ENCODE measurements at places on chromosomes 1 and 21. TPM values are rescaled to one million over a fixed set of nuclear protein-coding genes. Genes with fewer than 3 reads are reported as not detected.
A peak's percentile ranks its signal among the peaks of the same experiment; 100 is the strongest.

GRCh38 chr1:204464187-204464631, 30.4 kb downstream of the PIK3C2B start:
- H3K36me3 ChIP-seq = no peaks in the 10 kb centered on the region
- no peaks in the 10 kb centered on the region for H3K4me1 ChIP-seq
- H3K27ac ChIP-seq = no peak overlapping the region
- no peak for DNase-seq

The NOTCH2 gene
- total RNA-seq = 45.2 TPM

The LRRC38 gene
- not detected for total RNA-seq

GRCh38 chr1:234962340-234962989, 166.2 kb downstream of the TOMM20 start:
- peaks cover 75% of the 10 kb centered on the region for H3K4me1 ChIP-seq
- H3K27ac ChIP-seq = peak overlapping the region; percentile 89
- no peaks in the 10 kb centered on the region for H3K27me3 ChIP-seq
- H3K36me3 ChIP-seq = no peaks in the 10 kb centered on the region
- no peak for DNase-seq

GRCh38 chr1:245765230-245766000, 610.6 kb downstream of the KIF26B start:
- H3K27me3 ChIP-seq = no peaks in the 10 kb centered on the region
- H3K4me1 ChIP-seq = peaks cover 3% of the 10 kb centered on the region
- no peak overlapping the region for H3K27ac ChIP-seq
- DNase-seq = no peak
- H3K36me3 ChIP-seq = no peaks in the 10 kb centered on the region

DNA sequence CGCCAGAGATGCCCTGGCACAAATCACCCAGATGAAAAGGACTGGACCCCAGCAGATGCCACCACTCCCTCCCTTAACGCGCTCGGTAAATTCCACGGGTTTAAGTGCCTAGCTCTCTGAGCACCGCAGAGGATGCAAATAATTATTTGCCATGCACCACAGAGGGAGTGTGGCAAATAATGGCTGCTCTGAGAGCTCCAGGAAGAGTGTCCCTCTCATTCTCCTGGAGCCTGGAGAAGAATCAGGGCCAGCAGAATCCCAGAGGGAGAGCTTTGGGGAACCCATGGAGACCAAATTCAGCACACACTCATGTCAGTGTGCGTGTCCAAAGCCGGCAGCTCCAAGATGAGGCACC, 667 bp downstream of the HHIPL2 start:
- no peak overlapping the region for H3K4me3 ChIP-seq
- no peak for DNase-seq
- H3K4me1 ChIP-seq = no peaks in the 10 kb centered on the region
- H3K27ac ChIP-seq = no peak overlapping the region

- H3K36me3 ChIP-seq = no peaks in the 10 kb centered on the region
- no peaks in the 10 kb centered on the region for H3K27me3 ChIP-seq
- DNase-seq = no peak
- no peaks in the 10 kb centered on the region for H3K4me1 ChIP-seq
- no peak overlapping the region for H3K27ac ChIP-seq
- no peak overlapping the region for H3K4me3 ChIP-seq
Measured at GRCh38 chr1:37400466-37401225, 73.7 kb upstream of the ZC3H12A start.

GRCh38 chr21:33384841-33385331, 18.3 kb upstream of the IFNGR2 start:
- no peak for DNase-seq
- peaks cover 29% of the 10 kb centered on the region for H3K4me1 ChIP-seq
- peak overlapping the region; percentile 32 for H3K27ac ChIP-seq
- H3K36me3 ChIP-seq = no peaks in the 10 kb centered on the region

The KRTAP12-1 gene
- not detected for total RNA-seq

- peak overlapping the region; percentile 39 for H3K27ac ChIP-seq
- H3K4me3 ChIP-seq = peak overlapping the region; percentile 85
- no peaks in the 10 kb centered on the region for H3K27me3 ChIP-seq
- peaks cover 24% of the 10 kb centered on the region for H3K4me1 ChIP-seq
- DNase-seq = no peak
Measured at GRCh38 chr1:51729824-51730301, 113.0 kb downstream of the OSBPL9 start.

- DNase-seq = no peak
- no peak overlapping the region for H3K4me3 ChIP-seq
- H3K27ac ChIP-seq = no peak overlapping the region
- no peaks in the 10 kb centered on the region for H3K4me1 ChIP-seq
- no peaks in the 10 kb centered on the region for H3K36me3 ChIP-seq
Measured at GRCh38 chr1:209229494-209230061, 353.9 kb upstream of the CAMK1G start.

GRCh38 chr21:39137248-39138178, 45.7 kb downstream of the PSMG1 start:
- no peak overlapping the region for H3K27ac ChIP-seq
- no peaks in the 10 kb centered on the region for H3K4me1 ChIP-seq
- H3K36me3 ChIP-seq = no peaks in the 10 kb centered on the region
- no peak overlapping the region for H3K4me3 ChIP-seq
- no peaks in the 10 kb centered on the region for H3K27me3 ChIP-seq

GRCh38 chr1:97088391-97088790, 366.8 kb downstream of the PTBP2 start:
- peaks cover 2% of the 10 kb centered on the region for H3K4me1 ChIP-seq
- no peak overlapping the region for H3K27ac ChIP-seq
- no peaks in the 10 kb centered on the region for H3K36me3 ChIP-seq
- DNase-seq = no peak
- H3K27me3 ChIP-seq = no peaks in the 10 kb centered on the region

The KLF18 gene
- not detected for total RNA-seq

The GIPC2 gene
- total RNA-seq = 4.3 TPM

The MCOLN2 gene
- total RNA-seq = not detected

The NOS1AP gene
- 5.5 TPM for total RNA-seq

DNA sequence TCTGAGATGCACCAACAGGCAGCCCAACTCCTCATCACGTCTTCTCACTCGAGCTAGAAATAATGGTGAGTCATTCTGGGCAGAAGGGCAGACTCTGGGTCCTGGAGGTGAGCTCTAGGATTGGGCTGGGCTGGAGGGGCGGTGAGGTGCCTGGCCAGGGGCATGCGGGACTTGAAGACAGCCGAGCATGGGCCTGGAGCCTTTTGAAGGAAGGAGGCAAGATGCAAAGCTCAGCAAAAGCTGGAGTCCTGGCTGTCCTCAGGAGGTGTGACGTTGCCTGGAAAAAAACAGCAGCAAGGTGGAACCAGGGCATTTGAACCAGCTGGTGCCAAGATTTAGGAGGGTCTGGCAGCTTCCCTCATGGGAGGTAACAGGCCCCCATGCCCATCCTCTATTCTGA, 712 bp downstream of the KCNA2 start:
- H3K4me1 ChIP-seq = no peaks in the 10 kb centered on the region
- DNase-seq = no peak
- H3K27me3 ChIP-seq = no peaks in the 10 kb centered on the region
- H3K36me3 ChIP-seq = no peaks in the 10 kb centered on the region
- no peak overlapping the region for H3K27ac ChIP-seq

GRCh38 chr1:11920239-11920903, 5.9 kb downstream of the KIAA2013 start:
- peaks cover 7% of the 10 kb centered on the region for H3K4me1 ChIP-seq
- peaks cover 1% of the 10 kb centered on the region for H3K36me3 ChIP-seq
- no peak overlapping the region for H3K4me3 ChIP-seq
- DNase-seq = no peak

The PRAMEF12 gene
- not detected for total RNA-seq

The PTPRC gene
- total RNA-seq = 0.65 TPM

The ATP5IF1 gene
- total RNA-seq = 130 TPM

The PDIK1L gene
- 5.5 TPM for total RNA-seq

DNA sequence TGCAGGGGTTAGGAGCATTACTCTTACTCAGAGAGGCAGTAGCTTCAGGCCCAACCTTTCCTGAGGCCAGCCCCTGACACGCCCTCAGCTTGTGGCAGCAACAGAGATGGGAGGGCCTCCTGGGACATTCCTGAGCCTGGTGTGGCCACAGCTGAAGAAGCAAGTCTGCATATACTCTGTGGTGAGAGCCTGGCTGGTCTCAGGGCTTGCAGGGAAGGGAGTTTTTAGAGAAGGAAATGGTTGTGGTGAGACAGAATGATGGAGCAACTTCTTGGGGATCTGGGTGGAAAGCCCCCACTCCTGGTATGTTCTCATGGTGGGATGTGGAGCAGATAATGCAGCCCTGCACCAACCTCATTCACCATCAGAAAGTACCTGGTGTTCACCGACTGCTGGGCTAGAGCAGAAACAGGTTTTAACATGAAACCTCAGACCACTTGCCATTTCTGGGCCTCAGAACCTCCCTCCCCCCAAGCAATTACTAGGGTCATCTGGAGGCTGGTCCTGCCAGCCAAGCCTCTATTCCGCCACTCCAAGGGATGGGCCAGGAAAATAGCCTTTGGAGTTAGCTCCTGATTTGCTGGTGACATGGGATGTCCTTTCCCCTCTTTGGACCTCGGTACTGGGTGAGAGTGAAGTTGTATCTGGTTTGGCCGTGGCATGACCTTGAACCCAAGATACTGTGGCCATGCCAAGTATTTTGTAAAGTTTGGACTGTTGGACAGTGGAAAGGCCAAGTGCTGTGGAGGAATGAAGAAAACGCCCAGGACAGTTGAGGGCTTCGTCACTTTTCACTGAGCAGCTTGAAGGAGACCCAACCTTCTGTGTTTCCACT, 28.1 kb upstream of the RNF19B start:
- H3K36me3 ChIP-seq = no peaks in the 10 kb centered on the region
- peak overlapping the region; percentile 67 for H3K27ac ChIP-seq
- DNase-seq = peak; percentile 79
- peaks cover 18% of the 10 kb centered on the region for H3K4me1 ChIP-seq

The E2F2 gene
- 9.1 TPM for total RNA-seq

DNA sequence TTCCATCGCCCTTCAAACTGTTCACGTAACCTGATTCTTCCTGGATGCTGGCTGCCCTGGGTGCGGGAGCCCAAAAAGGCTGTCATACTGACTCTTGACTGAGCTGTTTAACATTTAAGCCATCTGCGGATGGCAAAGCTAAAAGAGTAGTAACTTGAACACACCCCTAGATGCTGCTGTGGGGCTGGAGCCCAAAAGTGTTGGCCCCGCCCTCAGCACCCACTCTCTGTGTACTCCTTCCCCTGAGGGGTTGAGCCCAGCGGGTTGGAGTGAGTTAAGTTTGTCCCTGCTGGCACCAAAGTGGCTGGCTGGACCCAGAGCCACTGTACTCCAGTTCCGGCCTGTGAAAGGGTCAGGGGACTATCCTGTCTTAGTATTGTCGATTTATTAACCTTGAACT, 640.6 kb downstream of the PTPRU start:
- H3K4me3 ChIP-seq = no peak overlapping the region
- no peaks in the 10 kb centered on the region for H3K4me1 ChIP-seq
- no peaks in the 10 kb centered on the region for H3K36me3 ChIP-seq
- no peaks in the 10 kb centered on the region for H3K27me3 ChIP-seq

GRCh38 chr1:116510361-116510760, 60.5 kb downstream of the CD58 start:
- H3K4me1 ChIP-seq = peaks cover 10% of the 10 kb centered on the region
- H3K36me3 ChIP-seq = no peaks in the 10 kb centered on the region
- no peak overlapping the region for H3K4me3 ChIP-seq
- no peak for DNase-seq
- H3K27me3 ChIP-seq = no peaks in the 10 kb centered on the region
- no peak overlapping the region for H3K27ac ChIP-seq

The SH2D5 gene
- total RNA-seq = 2.8 TPM

GRCh38 chr1:34844252-34844634, 15.3 kb downstream of the SMIM12 start:
- H3K27ac ChIP-seq = no peak overlapping the region
- no peak for DNase-seq
- H3K4me1 ChIP-seq = peaks cover 16% of the 10 kb centered on the region

The PLCH2 gene
- 0.27 TPM for total RNA-seq

The LAPTM5 gene
- total RNA-seq = 0.14 TPM

GRCh38 chr1:25744140-25744581, 55.8 kb upstream of the SELENON start:
- peak; percentile 47 for DNase-seq
- H3K27ac ChIP-seq = no peak overlapping the region
- no peaks in the 10 kb centered on the region for H3K4me1 ChIP-seq
- H3K4me3 ChIP-seq = no peak overlapping the region
- no peaks in the 10 kb centered on the region for H3K27me3 ChIP-seq

DNA sequence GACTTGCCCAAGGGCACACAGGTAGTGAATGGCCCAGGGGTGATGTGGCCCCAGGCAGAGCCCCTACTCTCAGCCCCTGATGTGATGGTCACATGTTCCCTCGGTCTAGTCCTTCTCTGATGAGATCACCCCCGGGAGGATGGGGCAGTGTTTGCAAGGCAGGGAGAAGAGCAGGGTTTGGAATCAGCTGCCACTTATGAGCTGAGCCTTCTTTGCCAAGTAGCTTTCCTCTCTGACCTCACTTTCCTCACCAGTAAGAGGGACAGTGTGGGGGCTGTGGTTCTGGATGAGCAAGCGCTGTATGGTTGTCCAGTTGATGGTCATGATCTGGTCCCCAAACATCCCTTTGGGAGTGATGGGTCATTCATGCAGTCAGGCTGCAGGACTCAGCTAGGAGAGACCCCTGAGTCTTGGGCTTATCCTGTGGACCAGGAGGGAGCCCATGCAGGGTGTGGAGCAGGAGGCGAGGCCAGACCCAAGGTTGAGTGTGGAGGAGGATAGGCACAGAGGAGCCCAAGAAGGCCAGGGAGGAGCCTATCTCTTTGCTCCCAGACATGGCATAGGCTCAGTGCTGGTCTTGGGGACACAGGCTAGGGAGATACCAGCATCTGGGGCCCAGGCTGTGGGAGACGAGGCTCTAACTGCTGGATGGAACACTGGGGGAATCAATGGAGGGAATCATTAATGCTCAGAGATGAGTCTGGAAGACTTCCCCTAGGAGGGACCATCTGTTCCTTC, 15.9 kb upstream of the PEAR1 start:
- no peak overlapping the region for H3K27ac ChIP-seq
- H3K36me3 ChIP-seq = no peaks in the 10 kb centered on the region
- H3K27me3 ChIP-seq = peaks cover 2% of the 10 kb centered on the region
- DNase-seq = no peak
- no peaks in the 10 kb centered on the region for H3K4me1 ChIP-seq

DNA sequence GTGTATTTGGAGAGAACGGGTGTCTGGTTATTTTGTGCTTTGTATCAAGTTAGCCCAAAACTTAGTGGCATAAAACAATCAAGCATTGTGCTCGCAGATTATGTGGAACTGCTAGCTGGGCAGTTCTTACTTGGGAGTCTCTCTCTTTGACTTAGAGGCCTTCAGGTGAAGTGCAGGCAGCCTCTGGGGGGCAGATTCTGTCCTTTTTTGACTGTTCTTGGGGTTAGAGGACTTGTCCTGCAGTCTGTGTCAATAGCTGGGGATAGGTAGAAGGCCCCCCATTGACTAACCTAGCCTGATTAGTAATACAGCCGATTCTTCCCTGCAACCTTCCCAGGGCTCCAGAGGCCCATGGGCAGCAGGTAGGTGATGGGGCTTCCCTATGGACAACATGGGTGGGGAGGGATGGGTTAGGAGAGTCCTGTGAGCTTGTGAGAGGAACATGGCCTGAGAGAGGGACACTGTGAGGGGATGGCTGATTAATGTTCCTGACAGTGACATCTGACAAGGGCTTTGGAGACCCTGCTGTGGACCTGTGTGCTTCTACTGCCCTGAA, 37.2 kb upstream of the ACOT11 start:
- no peaks in the 10 kb centered on the region for H3K36me3 ChIP-seq
- H3K27me3 ChIP-seq = no peaks in the 10 kb centered on the region
- H3K27ac ChIP-seq = no peak overlapping the region
- no peak overlapping the region for H3K4me3 ChIP-seq
- H3K4me1 ChIP-seq = no peaks in the 10 kb centered on the region
